ENCODE measurements at places on chromosomes 6 and 20. TPM values are rescaled to one million over a fixed set of nuclear protein-coding genes. Genes with fewer than 3 reads are reported as not detected.

- no peak for DNase-seq
These were observed 279.7 kb downstream of the UST start for GRCh38 chr6:149026530-149026942.

- DNase-seq: no peak
These were observed 28.3 kb downstream of the PARD6B start for GRCh38 chr20:50759678-50760077.

- DNase-seq: no peak
These were observed 68.2 kb downstream of the IRAK1BP1 start for GRCh38 chr6:78935553-78935952.

- no peak for DNase-seq
These were observed 238.1 kb downstream of the RNGTT start for GRCh38 chr6:88725111-88725975.

- DNase-seq: no peak
These were observed 44.7 kb upstream of the ADIG start for GRCh38 chr20:38536310-38536709.

GRCh38 chr6:15817100-15817499 is 154.3 kb upstream of the DTNBP1 start:
- DNase-seq: no peak

- no peak for DNase-seq
These were observed 29.4 kb upstream of the CDKN1A start for GRCh38 chr6:36649086-36649485.

DNA sequence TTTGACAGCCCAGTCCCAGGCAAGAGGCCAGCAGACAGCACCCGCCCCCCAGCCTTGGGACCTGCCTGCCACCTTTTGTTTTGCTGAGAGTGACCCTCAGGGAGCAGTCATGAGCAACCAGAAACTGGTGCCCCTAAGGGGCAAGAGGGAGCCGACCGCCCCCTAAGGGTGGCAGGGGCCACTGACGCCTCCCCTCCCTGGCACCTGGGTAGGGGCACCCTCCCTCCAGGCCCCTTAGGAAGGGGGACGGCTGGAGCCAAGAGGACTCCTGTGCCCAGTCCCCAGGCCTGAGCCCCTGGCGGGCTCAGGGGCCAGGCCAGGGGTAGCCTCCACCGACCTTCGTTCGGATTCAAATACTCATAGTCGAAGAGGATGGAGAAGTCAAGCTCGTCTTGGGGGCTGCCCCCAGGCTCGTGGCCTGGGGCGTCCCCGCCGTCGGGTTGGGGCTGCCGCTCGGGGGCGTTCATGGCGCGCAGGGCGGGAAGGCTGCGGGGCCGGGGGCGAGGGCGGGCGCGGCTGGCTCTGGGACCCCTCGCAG is 417 bp downstream of the NFATC2 start:
- no peak for DNase-seq

GRCh38 chr20:31806564-31807355 is 12.4 kb upstream of the MYLK2 start:
- DNase-seq: no peak

DNA sequence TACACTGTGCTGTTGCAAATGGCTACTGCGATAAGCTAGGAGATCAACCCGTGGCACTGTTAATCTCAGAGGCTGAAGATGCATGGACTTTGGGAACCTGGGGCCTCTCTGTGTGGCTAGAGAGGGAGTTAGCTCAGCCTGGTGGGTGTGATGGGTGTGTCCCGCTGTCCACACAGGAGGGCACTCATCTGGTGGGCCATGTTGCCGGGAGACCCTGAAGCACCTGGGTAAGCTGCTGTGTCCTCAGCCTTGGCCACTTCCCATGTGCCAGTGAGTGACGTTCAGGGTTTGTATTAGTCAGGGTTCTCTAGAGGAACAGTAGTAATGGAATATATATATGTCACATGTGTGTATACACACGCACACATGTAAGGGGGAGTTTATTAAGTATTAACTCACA is 132.7 kb downstream of the ERMARD start:
- DNase-seq: no peak

DNA sequence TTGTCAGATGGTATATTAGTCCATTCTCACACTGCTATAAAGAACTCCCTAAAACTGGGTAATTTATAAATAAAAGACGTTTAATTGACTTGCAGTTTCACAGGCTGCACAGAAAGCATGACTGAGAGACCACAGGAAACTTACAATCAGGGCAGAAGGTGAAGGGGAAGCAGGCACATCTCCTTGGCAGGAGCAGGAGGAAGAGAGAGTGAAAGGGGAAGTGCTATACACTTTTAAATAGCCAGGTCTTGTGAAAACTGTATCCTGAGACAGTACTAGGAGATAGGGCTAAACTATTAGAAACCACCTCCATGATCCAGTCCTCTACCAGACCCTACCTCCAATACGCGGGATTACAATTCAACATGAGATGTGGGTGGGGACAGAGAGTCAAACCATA is 193.9 kb upstream of the KCNG1 start:
- DNase-seq: no peak

DNA sequence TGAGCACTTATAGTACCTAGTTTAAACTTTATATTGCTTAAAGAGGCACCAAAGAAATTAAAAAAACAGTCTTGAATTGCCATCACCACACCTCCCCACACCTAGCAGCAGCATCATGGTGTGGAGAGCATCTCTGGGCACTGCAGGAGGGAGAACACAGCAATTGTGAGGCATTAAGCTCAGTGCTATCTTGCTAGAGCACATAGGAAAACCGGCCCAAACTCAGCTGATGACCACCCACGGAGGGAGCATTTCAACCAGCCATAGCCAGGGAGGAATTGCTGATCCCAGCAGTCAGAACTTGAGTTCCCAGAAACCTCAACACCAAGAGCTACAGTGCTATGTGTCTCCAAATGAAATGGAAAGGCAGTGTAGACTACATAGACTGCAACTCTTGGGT is 19.5 kb upstream of the DEFB113 start:
- DNase-seq: no peak

GRCh38 chr6:47454713-47455396 is 22.7 kb upstream of the CD2AP start:
- no peak for DNase-seq

DNA sequence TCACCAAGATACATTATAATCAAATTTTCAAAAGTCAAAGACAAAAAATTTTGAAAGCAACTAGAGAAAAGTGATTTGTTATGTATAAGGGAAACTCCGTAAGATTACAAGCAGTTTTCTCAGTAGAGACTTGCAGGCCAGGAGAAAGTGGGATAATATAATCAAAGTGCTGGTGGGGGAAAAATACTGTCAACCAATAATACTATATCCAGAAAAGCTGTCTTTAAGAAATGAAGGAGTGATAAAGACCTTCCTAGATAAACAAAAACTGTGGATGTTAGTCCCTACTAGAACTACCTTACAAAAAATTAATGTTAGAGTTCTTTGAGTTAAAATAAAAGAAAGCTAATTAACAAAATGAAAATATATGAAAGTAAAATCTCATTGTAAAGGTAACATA is 79.7 kb downstream of the SYNE1 start:
- no peak for DNase-seq

- no peak for DNase-seq
These were observed 12.8 kb upstream of the SLC4A11 start for GRCh38 chr20:3251806-3252205.

- DNase-seq: no peak
These were observed 152.1 kb upstream of the SMLR1 start for GRCh38 chr6:130675072-130675471.

DNA sequence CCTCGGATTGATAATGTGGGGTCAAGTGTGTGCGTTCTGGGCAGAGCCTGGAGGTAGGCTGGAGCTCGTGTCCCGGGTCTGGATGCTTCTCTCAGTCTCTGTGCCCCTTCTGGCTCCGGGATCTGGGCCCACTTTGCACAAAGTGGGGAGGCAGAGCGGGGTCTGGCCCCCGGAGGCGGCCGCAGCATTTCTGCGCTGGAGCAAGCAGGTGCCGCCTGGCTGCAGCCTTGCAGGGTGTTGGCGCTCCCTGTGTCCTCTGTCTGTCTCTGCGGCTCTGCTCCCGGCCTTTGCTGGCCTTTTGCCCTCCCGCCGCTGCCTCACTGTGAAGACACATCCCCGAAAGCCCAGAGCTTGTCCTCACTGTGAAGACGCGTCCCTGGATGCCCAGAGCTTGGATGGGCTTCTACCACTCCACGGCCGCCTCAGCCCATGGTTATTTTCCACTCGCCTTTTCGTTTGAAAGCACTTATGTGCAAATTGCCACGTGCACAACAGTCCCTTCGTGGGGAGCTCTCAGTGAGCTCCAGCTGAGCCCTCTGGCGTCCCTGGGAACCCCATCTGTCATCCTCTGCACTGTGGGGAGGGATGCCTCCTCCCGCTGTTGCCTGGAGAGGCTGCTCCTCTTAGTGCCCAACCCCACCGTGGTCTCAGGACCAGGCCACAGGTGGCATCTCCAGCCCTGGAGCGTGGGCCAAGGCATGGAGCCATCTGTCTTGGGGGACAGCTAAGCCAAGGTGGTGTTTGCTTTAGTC is 17.4 kb downstream of the SLCO4A1 start:
- DNase-seq: no peak

- DNase-seq: no peak
These were observed 26.4 kb downstream of the TRIM27 start for GRCh38 chr6:28897369-28897745.

DNA sequence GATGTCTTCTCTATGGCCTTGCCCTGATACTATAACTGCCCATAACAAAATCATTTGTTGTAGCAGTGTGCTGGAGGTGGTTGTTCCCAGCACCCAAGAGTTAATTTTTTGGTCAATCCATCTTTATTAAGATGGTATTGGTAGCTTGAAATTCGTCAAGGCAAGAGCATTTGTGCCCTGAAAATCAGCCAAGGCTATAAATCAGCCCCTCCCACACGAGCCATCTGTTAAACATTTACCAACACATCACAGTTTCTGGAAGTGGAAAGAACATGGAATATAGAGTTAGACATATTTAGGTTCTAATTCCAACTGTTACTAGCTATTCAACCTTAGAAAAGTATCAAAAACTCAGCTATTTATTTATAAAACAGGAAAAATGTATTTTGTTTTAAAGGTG is 888.4 kb upstream of the GJE1 start:
- no peak for DNase-seq

- DNase-seq: no peak
These were observed 99.0 kb downstream of the GMPR start for GRCh38 chr6:16337295-16337975.

DNA sequence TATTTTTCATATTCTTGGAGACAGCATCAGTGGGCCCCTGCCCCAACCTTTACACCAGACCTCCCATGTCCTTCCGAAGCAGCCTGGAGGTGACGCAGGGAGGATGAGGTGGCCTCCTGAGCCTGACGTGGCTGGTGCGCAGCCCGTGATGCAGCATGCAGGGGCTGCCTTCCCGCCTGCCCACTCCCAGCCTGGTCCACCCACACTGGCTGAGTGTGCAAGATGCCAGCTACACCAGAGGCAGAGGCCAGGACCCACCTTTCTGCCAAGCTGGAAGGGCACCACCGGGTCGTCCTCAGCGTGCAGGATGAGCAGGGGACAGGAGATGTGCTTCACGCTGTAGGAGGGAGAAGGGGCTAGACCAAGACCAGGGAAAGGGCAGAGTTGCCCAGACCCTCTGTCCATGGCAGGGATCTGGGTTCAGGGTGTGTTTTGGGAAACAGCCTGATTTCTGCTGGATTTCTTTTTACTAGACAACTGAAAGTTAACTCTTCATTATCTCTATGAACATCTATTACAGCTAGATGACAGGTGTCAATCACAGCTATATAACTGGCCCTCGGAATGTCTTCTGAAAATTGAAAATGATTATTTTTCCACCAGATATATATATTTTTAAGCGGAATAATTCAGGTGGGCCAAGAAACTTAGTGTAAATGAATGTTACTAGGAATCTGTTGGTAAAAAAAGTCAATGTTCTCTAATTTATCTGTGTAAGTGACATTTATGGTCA is 55.6 kb downstream of the PYGB start:
- no peak for DNase-seq

- no peak for DNase-seq
These were observed 180.5 kb upstream of the OPRM1 start for GRCh38 chr6:153858529-153858928.

GRCh38 chr6:28090917-28091586 is 10.7 kb downstream of the ZNF165 start:
- no peak for DNase-seq

GRCh38 chr6:14306151-14306906 is 188.8 kb downstream of the CD83 start:
- DNase-seq: no peak

DNA sequence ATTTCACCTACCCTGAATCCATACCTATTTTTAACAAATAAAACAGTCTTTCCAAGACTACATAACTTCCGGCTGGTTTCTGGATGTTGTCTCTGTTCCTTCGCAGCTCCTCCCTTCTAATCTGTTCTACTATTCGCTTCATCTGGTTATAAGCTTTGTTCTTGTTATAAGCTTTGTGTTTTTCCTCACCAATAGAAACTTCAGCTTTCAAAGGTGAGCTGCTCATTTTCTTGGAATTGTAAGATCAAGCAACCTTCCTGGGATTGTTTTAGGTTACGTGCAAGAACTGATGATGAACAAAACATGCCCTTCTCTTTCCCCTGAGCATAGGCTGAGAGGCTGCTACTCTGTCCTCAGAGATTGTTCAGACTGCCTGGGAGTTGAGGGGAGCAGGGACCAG is 2.1 kb downstream of the GFOD1 start:
- no peak for DNase-seq

The TINAG gene
- total RNA-seq: not detected

The CFAP61 gene
- total RNA-seq: 1.7 TPM

The ARMH2 gene
- total RNA-seq: not detected

The MMP24OS gene
- total RNA-seq: 59.3 TPM

The STK4 gene
- total RNA-seq: 60.9 TPM

The PCSK2 gene
- not detected for total RNA-seq

The TTK gene
- 28.7 TPM for total RNA-seq

The PPP1R16B gene
- total RNA-seq: not detected

The POM121L2 gene
- total RNA-seq: not detected

The PPT2 gene
- total RNA-seq: 42.5 TPM

The ALDH8A1 gene
- total RNA-seq: 1.1 TPM

The LRRN4 gene
- total RNA-seq: 0.23 TPM

The USP49 gene
- 10.9 TPM for total RNA-seq

The GPR31 gene
- not detected for total RNA-seq

The TREML2 gene
- not detected for total RNA-seq

The SLC4A11 gene
- 46.1 TPM for total RNA-seq

The PIGU gene
- 25.0 TPM for total RNA-seq

The CCM2L gene
- total RNA-seq: 0.35 TPM

The KCNK15 gene
- total RNA-seq: 0.20 TPM
